ENCODE measurements at places on chromosomes 13 and 19. TPM values are rescaled to one million over a fixed set of nuclear protein-coding genes. Genes with fewer than 3 reads are reported as not detected.

The HOMER3 gene
- 20.4 TPM for total RNA-seq

The CASP14 gene
- total RNA-seq: not detected

The RDH8 gene
- total RNA-seq: not detected

The KCNC3 gene
- total RNA-seq: 1.2 TPM

The ZNF548 gene
- total RNA-seq: 45.7 TPM

The IL4I1 gene
- 0.41 TPM for total RNA-seq

The PSG3 gene
- not detected for total RNA-seq

The ANGPTL8 gene
- total RNA-seq: not detected

The CFAP97D2 gene
- total RNA-seq: not detected

The ZNF850 gene
- 6.1 TPM for total RNA-seq

The CARM1 gene
- total RNA-seq: 18.8 TPM

The UPF1 gene
- total RNA-seq: 38.3 TPM

The CYP2A7 gene
- total RNA-seq: not detected

The SF3A2 gene
- 23.2 TPM for total RNA-seq

The UGGT2 gene
- total RNA-seq: 60.3 TPM

The PSG2 gene
- not detected for total RNA-seq

The BEST2 gene
- total RNA-seq: not detected

The ZNF577 gene
- 64.8 TPM for total RNA-seq

The MAP4K1 gene
- 1.2 TPM for total RNA-seq

The RNF225 gene
- total RNA-seq: not detected

The AMER2 gene
- total RNA-seq: 143 TPM

The S1PR5 gene
- 0.41 TPM for total RNA-seq

The SPTBN4 gene
- total RNA-seq: 23.2 TPM

The SPACA4 gene
- total RNA-seq: not detected

The PTPRH gene
- 0.41 TPM for total RNA-seq

The GTF2F1 gene
- 51.0 TPM for total RNA-seq

The RHPN2 gene
- total RNA-seq: 1.6 TPM

The WDR88 gene
- total RNA-seq: not detected

The THSD8 gene
- total RNA-seq: 0.82 TPM

The PRTN3 gene
- 1.2 TPM for total RNA-seq

The PRODH2 gene
- total RNA-seq: not detected

The KIR3DL2 gene
- not detected for total RNA-seq

The KLK14 gene
- not detected for total RNA-seq

The LILRA1 gene
- total RNA-seq: not detected

The ZNF471 gene
- 12.6 TPM for total RNA-seq

The PGLYRP1 gene
- not detected for total RNA-seq

The RASIP1 gene
- total RNA-seq: 2.9 TPM

The RXFP2 gene
- 0.82 TPM for total RNA-seq

The FGF14 gene
- total RNA-seq: 85.2 TPM

The MAST1 gene
- total RNA-seq: 47.3 TPM

The PDX1 gene
- total RNA-seq: not detected

All from frontal cortex (tissue), 4 donors.